ENCODE measurements at places on chromosomes 4 and X. TPM values are rescaled to one million over a fixed set of nuclear protein-coding genes. Genes with fewer than 3 reads are reported as not detected.

Gene ALB
- not detected for total RNA-seq

Gene SLC6A14
- 0.04 TPM for total RNA-seq

Gene SOX3
- not detected for total RNA-seq

Gene RAI2
- total RNA-seq, result not detected

Gene FRMPD4
- 0.08 TPM for total RNA-seq
